Activated CD4-positive, CD25-positive, alpha-beta regulatory T cell treated with anti-CD3 and anti-CD28 coated beads, Interleukin-2, amount 50 U/mL, for 16 hours (primary cell): ENCODE measurements at places on chromosomes 6 and 20.

DNA sequence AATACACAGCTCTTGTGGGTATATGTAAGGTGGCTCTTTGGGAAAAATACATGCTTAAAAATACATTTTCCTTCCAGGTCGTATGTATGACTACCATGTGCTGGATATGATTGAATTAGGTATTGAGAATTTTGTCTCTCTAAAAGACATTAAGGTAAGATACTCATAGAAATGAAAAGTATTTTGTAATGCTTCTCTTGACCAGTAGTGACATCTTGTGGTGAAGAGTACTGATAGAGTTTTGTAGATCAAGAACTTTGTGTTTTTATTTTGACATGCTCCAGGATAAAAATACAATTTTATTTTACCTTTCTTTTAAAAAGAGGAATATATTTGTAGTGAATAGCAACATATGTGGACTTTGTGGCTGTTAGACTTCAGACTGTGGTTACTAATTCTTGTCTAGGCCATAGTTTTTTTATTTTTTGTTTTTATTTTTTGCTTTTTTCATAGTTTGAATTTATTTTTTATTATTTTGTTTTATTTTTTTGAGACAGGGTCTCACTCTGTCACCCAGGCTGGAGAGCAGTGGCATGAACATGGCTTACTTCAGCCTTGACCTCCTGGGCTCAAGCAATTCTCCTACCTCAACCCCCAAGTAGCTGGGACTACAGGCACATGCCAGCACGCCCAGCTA is 17.9 kb downstream of the RPF2 start:
- DNase-seq = no peak

GRCh38 chr6:163373240-163373639 is 41.3 kb upstream of the QKI start:
- no peak for DNase-seq

GRCh38 chr20:31863296-31864085 is 6.8 kb downstream of the DUSP15 start:
- DNase-seq = no peak

GRCh38 chr20:2340136-2340535 is 40.6 kb upstream of the TGM6 start:
- DNase-seq = no peak

DNA sequence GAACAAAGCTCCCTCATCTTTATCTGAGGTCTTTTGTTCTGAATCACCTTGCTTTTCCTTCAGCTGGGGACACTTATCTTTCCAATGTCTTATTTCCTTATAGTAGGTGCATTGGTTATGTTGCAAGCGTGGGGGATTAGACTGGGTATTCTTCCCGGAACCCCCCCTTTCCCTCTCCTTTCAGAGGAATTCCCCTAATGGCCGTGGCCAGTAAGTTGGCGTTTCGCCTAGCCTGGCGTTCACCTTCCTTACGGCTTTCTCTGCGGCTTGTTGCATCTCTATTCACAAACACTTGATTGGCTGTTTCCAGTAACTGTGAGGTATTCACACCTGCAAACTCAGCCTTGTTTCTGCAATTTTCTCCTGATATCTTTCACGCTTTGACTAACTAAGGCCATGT is 32.8 kb upstream of the FABP7 start:
- no peak for DNase-seq
